HT-29 (cell line): ENCODE measurements at places on chromosomes 4 and X.

DNA sequence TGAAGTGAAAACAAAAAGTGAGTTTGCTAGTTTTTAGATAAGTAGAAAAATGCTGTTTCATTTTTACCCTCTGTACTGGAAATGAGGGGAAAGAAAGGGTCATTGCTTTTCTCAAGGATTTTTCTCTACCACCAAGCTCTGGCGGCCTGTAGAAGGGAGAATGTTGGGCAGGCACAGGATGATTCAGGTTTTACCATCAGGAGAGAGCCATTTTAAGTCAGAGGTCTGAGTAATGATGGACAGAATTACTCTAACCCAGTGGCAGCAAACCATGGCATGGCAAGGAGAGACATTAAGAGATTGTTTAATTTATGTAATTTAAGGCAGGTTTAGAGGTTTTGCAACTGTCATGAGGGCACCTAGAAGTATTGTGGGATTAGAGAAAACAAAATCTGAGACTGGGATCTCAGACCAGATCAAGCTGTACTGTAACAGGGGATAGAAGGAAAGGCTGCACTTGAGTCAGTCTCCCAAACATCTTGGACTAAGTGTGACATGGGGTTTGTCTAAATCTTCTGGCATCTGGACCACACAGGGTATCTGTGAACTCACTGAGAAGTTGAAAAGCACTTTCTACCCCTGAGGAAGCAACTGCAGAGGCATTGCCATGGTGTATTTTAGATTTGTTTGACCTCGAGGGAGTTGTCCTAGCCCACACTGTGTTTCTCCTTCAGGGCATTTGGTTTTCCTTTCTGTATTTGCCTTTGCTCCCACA, 81.6 kb downstream of the BANK1 start:
- DNase-seq, result no peak

DNA sequence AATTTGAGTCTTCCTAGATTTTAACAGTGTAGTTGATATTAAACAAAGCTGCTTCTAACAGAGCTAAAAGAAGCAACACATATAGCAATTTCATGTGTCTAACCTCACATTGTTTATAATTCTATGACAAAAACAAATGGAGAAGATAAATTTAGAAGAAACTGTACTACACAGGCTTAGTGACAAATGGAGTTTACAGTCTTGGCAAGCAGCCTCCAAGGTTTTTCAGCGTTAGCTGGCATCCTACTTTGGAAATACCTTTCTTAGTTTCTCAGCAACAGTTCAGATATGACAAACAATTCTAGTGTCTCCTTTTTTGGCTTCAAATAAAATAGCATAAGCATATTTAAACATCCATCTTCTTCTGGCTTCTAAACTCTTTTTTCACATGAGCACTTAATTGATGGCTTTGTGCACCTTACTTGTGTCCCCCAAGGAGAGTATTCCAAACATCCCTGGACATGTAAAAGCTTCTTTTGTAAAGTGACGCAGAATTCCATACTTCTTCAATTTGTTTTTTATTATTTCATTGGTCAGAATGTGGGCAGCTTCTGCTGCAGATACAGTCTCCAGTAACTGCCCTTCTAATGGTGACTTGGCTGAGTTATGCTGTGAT, 249.8 kb downstream of the ANTXR2 start:
- no peak for DNase-seq

- no peak for DNase-seq
These were observed 145.3 kb upstream of the STX18 start for GRCh38 chr4:4687100-4687499.

GRCh38 chrX:122245175-122245574, 938.9 kb upstream of the GRIA3 start:
- no peak for DNase-seq

- DNase-seq, result no peak
These were observed 104.5 kb upstream of the GATB start for GRCh38 chr4:151865312-151865711.

DNA sequence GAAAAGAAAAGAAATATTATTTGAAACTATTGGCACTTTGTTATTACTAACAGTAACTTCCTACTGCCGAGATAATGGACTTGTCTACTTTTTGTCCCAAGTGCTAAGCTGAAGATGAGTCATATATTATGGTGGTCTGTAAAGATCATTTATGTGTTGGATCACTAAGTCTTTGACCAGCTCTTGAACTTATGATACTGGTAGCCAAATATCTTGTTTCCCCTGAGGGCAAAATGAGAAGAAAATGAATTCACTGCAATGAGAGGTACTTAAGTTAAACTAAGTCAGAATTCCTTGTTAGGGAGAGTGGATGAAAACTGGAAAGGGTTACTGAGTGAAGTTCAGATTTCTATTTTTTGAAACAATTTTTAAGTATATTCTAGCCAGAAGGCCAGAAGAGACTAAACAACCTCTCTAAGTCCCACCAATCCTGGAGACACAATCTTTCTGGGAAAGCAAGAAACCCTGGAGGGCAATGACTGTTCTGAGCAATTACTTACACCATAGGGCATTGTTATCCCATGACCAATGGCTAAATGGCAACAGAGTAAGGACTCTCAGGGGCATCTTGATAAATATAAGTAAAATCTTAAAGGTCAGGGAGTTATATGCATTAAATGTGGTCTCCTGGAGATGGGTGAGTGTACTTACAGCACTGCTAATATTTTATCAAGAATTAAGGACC, 287.7 kb downstream of the STIM2 start:
- DNase-seq, result no peak

DNA sequence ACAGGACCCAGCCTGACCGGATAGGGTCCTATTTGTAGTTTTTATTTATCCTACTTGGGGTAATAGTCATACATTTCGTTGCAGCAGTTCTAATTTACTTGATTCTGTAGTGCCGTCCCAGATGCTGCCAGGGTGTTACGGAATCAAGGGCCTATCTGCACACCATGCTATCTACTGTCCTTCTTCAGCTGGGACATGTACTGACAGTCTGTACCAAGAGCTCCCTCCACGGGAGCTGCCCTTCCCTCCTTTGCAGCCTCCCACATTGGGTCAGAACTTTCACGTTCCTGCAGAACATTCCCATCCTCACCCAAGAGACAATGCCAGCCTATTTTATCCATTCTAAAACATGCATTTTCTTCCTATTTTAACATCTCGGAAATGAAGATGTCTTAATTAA, 6.7 kb downstream of the SUV39H1 start:
- no peak for DNase-seq

- no peak for DNase-seq
These were observed 64.7 kb upstream of the UXT start for GRCh38 chrX:47723689-47724088.

DNA sequence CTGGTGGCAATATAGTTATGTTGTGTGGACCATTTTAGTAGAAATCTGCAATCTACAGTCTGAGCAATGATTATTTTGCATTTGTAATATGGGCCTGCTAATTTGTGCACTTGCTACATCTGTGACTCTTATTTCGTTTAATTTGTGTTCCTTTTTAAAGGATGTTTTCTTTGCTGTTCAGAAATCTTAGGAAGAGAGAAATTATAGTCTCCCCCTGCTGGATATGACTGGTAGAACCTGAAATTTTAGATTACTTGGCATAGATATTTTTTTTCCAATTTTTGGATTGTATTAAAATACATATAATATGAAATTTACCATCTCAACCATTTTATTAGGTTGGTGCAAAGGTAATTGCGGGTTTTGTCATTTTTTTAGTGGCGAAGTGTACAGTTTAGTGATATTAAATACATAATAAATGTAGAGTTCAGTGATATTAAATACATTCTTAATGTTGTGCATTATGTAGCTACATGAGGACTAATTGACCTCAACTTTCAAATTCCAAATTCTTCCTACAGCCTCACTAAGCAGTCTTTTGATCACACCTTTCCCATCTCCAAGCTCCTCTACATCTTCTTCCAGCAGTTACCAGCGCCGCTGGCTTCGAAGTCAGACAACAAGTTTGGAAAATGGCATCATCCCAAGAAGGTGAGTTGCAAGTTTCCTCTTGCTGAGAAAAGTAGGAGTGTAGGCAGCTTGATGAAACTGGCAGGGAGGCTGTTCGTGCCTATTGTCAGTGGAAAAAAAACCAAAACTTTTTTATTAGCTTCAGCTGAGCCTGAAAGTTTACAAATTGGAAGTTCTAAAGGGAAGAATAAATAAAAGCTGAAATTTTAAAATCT, 82.2 kb downstream of the FNIP2 start:
- DNase-seq, result peak; percentile 53

DNA sequence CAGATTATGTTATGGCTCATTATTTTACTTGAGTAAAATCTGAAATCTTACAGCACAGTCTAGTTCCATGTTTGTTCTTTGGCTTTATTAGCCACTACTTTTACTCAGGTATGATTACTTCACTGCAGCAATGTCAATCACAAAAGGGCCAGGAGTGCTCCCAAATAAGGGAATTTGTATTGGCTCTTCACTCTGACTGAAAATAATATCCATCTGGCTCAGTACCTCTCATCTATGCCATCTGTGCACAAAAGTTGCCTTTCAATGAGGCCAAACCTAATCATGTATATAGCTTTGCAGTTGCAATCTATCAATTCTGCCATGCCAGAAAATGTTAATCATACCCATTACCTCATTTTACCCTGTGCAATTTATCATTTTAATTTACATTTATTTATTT, 161.1 kb downstream of the TECRL start:
- no peak for DNase-seq

DNA sequence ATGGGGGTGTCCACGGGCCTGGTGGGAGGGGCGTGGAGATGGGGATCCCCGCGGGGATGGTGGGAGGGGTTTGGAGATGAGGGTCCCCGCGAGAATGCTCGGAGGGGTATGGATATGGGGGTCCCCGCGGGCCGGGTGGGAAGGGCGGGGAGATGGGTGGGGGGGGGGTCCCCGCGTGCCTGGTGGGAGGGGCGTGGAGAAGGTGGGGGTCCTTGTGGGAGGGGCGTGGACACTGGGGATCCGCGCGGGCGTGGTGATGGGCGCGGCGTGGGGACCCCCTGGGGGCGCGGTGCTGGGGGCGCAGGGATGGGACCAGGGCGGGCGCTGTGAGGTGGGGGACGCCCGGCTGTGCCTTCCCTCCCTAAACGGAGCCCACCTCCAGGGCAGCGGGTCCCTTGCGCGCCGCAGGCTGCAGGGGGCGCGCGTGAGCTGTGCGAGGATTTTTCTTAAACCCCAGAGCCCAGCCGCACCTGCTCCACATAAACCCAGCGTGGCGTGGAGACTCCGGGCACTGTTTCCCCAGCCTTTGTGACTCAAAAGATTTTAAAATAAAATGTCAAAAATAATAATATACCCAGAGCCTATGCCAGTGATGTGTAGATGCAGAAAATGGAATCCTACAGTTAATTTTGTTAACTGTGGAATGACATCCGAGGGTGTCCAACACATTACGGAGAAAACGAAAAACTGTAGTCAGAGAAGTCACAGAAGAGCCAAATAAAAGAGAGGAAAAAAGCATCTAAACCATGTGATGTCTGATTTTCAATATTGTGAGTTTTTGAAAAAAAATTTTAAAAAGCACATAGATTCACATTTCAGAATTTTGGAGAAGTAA, 1.5 kb upstream of the ASMTL start:
- DNase-seq, result peak; percentile 64

GRCh38 chr4:85107553-85107952, 141.1 kb upstream of the WDFY3 start:
- DNase-seq, result no peak

- no peak for DNase-seq
These were observed 66.9 kb upstream of the C4orf50 start for GRCh38 chr4:6085028-6085690.

DNA sequence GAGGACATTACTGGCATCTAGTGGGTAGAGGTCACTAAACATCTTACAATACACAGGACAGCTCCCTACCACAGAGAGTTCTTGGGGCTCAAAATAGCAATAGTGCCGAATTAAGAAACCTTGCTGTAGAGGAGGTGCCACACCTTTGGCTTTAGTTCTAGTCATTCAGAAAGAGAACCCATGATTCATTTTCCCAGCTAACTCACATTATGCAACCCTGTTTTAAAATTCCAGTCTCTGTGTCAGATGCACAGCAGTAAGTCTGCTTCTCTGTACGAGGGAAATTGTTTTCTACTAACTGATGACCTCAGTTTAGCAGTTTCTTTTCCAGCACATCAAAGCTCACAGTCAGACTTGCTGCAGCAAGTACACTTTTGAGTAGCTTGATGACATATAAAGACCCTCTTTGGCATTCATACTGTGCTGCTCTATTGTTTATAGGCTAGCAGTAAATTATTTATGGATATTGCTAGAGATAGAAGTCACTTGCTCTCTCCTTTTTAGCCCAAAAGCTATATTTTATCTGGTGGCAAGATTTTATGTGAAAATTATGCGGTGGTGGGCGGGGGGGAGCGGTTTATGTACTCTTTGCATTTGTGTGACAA, 487.8 kb upstream of the MAGEB18 start:
- no peak for DNase-seq

GRCh38 chrX:153681175-153681574, 6.6 kb upstream of the SLC6A8 start:
- DNase-seq, result no peak

- no peak for DNase-seq
These were observed 96.1 kb upstream of the MBNL3 start for GRCh38 chrX:132584936-132585335.

- no peak for DNase-seq
These were observed 229.2 kb upstream of the AFF2 start for GRCh38 chrX:148271263-148271662.

DNA sequence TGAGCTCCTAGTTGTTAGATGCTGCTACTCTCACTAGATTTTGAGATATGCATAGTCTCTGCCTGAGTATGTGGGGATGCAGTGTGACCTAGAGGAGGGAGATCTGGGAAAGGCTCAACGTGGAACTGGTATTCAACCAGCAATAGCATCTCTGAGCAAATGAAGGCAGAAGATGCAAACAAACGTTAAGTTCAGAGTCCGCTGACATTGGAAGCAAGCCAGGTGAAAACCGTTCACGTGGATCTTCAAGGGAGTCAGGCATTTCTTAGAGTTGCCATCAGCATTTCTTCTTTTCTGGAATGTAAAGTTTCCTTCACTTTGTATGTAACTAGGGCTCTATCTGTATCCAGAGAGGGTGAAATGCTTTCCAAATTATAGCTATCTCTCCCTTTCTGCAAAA, 59.9 kb downstream of the C4orf51 start:
- DNase-seq, result peak; percentile 49

GRCh38 chr4:88753658-88754571, 56.3 kb upstream of the NAP1L5 start:
- DNase-seq, result peak; percentile 35

GRCh38 chr4:83083925-83084475, 30.5 kb downstream of the PLAC8 start:
- no peak for DNase-seq

DNA sequence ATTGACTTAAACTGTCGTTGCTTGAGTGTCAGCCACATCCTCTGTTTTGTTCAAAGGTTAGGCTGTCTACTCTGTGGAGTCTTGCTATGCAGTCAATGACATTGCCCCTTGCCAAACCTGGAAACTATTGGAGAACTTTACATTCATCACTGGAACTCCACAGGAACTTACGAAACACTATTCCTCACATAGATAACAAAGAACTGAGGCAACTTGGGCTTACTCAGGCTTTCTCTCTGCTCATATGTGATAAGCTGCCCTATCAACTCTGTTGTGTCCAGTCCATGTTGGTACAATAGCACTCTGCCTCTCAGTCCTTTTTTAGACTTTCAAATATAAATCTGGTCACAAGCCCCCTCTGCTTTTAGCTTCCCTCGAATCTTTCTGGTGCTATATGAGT, 9.4 kb downstream of the NPY5R start:
- DNase-seq, result no peak

- peak; percentile 93 for DNase-seq
These were observed 233.0 kb upstream of the CLNK start for GRCh38 chr4:10917566-10917965.

- no peak for DNase-seq
These were observed 1602.4 kb downstream of the STIM2 start for GRCh38 chr4:28462766-28463700.
